ENCODE measurements at places on chromosomes 4 and X. TPM values are rescaled to one million over a fixed set of nuclear protein-coding genes. Genes with fewer than 3 reads are reported as not detected.

CSAG2 gene
- not detected for polyA plus RNA-seq

MAGEA2 gene
- polyA plus RNA-seq, result not detected

TCEAL1 gene
- 20.1 TPM for polyA plus RNA-seq

ARMCX6 gene
- polyA plus RNA-seq, result 22.2 TPM

CTSO gene
- 2.1 TPM for polyA plus RNA-seq

GPR34 gene
- polyA plus RNA-seq, result 4.6 TPM

GTPBP6 gene
- polyA plus RNA-seq, result 65.8 TPM

DNA sequence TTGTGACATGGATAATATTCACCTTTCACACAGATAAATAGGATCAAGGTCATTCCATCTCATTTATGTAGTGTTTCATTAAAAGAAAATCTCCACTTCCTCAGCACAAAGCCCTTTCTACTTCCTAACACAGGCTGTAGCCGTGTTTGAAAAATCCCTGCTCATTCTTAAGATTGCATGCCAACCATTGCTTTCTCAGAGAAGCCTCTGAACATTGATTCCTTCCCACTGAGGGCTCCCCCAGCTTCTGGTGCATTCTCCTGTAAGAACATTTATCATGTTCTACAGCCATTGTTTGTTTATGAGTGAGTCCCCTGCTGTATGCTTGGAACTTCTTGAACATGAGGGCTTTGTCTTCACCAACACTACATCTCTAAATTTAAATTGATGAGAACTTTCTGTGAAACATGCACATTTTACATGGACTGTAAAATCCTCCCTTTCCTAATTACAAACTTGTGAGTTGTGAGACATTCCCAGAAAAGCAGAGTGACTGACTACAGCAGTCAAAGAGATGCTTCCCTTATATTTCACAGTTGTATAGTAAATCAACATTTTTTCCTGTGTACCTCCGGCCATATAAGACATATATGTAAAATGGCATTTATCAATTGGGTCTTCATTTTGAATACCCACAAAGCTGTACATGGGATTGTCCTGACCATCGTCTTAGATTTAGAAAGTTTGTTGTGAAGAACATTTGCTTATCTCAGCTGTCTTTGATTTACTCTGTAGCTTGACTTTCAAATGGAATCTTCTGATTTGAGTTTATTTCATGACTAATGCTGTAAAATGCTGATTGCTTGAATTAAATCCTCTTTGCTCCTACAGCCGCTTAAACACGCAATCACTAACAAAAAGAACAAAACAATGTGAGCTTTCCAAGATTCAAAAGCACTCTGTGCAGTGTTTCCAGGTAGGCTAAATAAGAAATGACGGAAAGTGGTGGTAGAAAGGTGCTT is 600.5 kb upstream of the SLIT2 start:
- DNase-seq, result no peak

DNA sequence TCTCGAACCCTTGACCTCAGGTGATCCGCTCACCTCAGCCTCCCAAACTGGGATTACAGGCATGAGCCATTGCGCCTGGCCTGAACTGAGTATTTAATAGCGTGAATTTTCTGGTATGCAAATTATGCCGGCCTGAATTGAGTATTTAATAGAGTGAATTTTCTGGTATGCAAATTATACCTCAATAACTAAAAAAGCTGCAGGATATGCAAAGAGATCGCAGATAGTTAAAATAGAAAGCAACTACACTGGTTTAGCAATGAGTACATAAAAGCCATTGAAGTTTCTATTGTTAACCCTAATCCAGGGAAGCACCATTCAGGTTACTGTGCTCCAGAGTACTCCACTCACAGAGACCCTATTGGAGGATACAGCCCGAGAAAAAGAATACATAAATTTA is 22.8 kb downstream of the FBXW7 start:
- no peak for DNase-seq

- no peak for DNase-seq
Observed at GRCh38 chr4:98026362-98026761, 116.9 kb downstream of the STPG2 start.

GRCh38 chr4:6263526-6264224 is 6.0 kb upstream of the WFS1 start:
- no peak for DNase-seq

- DNase-seq, result no peak
Observed at GRCh38 chr4:82630079-82630478, 68.3 kb upstream of the TMEM150C start.

DNA sequence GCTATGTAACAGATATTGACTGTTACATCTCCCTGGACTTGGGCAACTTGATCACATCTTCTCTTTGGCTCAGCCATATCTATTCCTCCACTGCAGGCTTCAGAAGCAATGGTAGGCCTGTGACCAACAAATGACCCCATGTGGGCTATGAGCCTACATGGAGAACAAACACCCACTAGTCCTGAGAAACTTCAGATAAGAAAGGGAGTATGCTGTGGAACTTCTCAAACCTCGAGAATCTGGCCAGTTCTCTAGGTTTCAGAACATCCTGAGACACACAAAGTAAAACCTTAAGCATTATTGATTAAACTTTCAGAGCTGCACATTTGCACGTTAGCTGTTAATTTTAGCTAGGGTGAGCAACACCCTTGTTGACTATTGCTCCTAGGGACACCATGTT is 16.3 kb downstream of the RBMX2 start:
- DNase-seq, result no peak

GRCh38 chrX:132146456-132146855 is 18.6 kb upstream of the FRMD7 start:
- no peak for DNase-seq

- DNase-seq, result no peak
Observed at GRCh38 chrX:2147928-2148327, 352.8 kb downstream of the DHRSX start.

DNA sequence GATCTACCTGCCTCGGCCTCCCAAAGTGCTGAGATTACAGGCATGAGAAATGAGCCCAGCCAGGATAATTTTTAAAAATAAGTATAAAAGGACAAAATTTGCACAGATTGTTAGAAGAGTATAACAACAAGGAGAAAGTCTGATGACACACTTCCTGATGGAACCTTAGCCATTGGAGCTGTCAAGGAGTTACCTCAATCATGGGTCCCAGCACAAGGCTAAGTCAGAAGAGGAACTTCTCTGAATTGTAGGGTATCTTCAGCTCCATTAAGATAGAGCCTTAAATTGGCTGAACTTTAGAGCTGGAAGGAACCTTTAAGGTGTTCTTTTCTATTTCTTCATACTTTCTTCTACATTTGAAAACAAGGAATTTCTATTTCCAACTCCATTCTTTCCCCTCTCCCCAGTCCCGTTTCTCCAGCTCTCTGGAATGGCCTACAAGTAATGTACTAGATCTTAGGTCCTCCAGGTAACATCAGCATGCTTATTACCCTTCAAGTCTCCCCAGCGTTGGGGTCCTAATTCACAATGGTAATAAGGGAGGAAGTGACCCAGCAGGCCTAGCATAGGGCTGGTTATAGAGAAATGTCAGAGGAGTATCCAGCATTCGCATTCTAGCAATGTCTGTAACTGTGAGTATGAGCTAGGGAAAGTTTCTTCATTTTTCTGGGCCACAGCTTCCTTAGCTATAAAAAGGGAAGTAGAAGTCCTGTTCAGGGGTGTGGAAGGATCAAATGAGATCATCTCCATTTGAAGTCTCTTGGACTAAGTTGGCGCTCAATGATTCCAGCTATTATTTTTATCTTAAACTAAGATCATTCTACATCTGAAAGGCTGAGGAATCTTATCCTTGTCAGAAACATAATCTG is 18.5 kb upstream of the RBPJ start:
- no peak for DNase-seq

DNA sequence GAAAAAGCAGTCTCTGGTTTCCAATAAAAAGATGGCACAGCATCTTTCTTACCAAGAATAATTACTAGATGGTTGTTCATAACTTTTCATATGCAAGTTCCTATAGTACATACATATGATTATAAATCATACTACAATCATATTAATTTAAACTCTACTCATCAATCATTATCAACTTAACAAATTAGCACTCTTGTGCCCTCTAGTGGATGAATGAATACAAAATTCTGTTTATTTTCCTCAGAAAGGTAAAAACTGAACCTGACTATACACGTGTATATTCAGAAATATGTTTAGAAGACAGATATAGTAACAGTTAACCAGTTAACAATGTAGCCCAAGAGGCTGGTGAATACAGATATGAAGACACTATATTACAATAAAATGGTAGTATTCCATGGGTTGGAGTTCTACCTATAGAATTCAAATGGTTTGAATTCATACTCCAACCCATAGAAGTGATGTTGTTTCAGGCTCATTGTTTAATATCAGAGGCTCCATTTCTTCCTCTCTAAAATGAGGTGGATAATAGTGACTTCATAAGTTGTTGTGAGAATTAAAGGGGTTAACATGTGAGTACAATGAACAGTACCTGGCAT is 100.0 kb downstream of the ADAMTS3 start:
- DNase-seq, result no peak

DNA sequence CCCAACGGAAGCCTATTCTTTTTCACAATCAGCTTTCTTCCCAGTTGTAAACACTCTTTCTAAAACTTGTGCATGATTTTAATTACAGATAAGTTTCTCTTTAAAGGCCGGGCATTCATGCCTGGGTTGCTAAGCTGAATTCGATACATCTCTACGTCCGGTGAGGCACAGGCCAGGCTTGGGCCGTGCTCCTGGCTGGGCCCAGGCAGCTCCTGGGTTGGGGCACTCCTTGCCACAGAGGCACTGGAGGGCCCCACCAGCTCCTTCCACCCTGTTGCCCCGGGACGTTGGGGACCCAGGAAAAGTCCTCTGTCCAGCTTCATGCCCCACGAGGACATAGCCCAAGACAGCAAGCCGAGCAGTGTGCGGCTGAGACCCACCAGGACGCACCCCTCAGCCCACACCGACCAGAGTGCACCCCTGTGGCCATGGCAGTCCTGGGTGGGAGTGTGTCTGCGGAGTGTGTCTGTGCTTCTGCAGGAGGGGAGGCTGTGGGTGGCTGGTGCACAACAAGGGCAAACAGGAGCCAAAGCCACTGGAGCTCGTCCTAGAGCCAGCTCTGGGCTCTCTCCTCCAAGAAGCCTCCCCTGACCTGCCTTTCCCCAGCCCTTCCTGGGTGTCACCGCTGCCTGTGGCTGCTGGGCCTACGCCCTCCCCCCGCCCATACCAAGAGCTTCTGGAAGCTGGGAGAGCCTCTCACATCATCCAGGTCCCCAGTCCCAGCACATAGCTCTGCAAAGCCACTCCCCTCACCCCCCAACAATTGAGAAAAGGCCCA is 128.0 kb upstream of the NKX1-1 start:
- peak; percentile 46 for DNase-seq

DNA sequence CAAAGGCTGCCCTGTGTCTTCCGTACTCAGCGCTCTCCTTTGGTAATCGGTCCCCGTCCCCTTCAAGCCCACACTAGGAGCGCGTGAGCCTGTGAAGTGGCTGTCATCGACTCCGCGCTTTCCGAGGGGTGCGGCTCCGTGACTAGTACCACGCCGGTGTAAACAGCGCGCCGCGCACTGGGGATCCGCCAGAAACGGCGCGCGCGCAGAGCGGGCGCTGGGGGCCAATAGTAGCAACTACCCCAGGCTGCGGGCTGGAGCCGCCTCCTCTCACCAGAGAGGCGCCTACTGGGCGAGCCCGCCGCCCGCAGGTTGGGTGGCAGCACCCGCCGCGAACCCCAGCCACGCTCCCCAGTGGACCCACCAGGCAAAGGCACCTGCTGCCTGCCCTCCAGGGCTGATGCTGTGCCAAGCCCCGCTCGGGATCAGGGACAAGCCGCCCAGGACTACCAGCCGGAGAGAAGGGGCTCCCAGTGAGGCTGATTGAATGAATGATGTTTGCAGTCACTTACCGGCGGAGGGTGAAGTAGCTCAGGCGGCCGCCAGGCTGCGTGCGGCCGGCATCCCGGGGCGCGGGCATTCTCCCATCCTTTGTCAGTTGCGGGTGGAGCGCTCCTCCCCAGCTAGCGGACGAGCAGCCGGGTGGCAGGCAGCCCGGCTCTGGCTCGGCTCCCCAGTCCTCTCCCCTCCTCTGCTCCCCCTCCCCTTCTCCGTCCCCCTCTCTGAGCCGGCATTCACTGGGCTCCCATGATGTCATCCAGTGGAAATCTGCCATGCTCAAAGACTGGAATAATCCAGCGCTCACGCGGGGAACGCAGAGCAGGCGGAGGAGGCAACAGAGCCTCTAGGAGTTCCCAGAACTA is 370.3 kb upstream of the SMIM31 start:
- DNase-seq, result peak; percentile 63

GRCh38 chrX:47991263-47992094 is 12.3 kb downstream of the ZNF182 start:
- no peak for DNase-seq

- DNase-seq, result no peak
Observed at GRCh38 chr4:140242357-140243277, 88.6 kb upstream of the MAML3 start.

DNA sequence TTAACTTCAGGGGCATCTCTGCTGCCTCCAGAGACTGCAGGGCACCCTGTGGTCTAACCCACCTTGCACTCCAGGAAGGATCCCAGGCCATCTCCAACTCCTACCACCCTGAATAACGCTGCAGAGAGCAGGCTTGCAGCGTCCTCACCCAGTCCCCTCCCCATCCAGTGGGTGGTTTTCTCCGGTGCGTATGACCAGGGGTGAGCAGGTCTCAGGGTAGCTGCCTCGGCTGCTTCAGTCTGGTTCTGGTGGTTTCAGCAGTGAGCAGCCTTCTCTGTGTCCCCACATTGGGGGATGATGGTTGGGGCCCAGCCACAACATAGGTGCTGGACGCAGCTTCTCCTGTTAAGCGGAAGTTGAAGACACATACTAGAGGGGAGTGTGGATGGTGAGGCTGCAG is 38.6 kb upstream of the SORCS2 start:
- peak; percentile 25 for DNase-seq

GRCh38 chrX:153495362-153495751 is 577 bp downstream of the BGN start:
- DNase-seq, result no peak

DNA sequence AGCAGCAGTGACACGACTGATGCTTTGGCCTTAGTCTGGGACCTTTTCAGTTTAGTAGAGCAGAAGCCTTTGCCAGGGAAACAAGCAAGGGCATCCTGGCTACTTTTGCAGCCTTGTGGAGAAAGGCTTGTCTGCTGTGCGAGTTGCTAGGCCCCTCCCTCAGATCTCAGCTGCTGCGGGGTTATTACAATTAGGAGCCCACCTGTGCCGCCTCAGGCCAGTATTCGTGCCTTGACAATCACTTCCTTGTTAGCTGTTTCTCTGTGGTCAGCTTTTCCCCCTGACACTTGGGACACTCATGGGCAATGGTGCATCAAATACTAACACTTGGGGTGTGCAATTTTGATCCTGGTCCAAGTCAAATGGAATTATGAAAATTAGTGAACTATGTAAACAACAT is 67.9 kb downstream of the SH2D1A start:
- no peak for DNase-seq

DNA sequence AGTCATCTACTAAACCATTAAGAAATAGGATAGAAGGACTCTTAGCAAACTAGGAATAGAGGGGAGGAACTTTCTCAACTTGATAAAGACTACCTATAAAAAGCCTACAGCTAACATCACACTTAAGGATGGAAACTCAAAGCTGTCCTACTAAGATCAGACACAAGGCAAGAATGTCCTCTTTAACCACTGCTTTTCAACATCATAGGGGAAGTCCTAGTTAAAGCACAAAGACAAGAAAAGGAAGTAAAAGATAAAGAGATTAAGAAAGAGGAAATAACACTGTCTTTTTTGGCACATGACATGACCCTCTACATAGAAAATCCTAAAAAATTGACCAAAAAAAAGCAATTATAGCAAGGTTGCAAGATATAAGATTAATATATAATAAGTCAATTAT is 136.6 kb downstream of the FBXW7 start:
- no peak for DNase-seq

Measured in sigmoid colon (tissue), 7 donors.